ENCODE measurements at places on chromosomes 13 and 19.

DNA sequence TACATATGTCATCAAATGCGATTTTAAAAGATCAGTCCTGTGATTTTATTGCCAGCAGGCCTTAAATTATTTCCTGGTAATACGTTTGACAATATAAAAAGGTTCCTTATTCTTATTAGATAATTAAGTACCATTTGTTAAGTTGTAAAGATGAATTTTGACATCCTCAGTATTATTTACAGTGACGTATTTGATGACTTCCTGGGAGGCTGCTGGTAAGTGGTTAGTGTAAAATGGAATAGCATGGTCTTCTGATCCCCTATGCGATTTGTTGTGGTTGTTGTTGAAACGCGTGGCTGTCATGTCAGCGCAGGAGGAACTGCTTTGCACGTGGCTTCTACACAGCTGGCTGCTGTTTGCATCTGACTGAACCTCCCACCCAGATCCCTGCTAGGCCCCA is 99.7 kb downstream of the DCLK1 start:
- no peak for DNase-seq

GRCh38 chr19:17687141-17687856 is 855 bp downstream of the UNC13A start:
- no peak for DNase-seq

GRCh38 chr19:4149518-4150288 is 3.7 kb upstream of the CREB3L3 start:
- no peak for DNase-seq

DNA sequence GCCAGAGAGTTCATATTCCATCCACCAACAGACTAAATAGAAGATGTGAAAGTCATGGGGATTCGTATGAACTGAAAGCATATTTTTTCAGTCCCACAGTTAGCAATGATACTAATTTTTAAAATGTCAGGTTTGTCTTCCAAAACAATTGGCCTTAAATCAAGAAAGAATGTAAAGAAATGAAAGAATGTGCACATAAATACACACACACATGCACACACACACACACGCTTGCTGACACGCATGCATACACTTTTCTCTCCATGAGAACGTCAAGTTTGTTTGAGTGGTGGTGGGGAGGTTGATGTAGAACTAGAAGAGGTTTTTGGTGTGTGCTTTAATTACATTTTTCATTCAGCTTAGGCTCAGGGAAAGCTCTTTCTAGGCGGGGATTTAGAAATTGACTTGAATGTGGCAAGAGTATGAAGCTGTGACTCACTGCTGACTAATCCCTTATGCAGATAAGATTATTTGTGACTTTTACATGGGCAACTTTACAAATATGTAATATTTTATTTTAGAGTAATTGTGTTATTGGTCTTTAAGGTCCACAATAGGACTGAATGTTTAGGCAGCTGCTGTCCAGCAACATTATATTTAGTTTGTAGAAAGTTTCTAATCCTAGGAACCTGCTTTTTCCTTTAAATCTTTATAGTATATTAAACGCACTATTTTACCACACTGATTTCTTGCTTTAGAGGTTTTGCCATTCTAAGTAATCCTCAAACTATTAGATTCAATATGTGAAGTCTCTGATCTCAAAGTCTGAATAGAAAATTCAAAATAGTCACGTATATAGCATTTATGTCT is 18.8 kb downstream of the FLT1 start:
- no peak for DNase-seq

GRCh38 chr13:61247149-61247936 is 168.3 kb downstream of the PCDH20 start:
- DNase-seq: no peak

Data from B cell (primary cell).